NCI-H1436 (cell line): ENCODE measurements at places on chromosomes 12 and 14.

DNA sequence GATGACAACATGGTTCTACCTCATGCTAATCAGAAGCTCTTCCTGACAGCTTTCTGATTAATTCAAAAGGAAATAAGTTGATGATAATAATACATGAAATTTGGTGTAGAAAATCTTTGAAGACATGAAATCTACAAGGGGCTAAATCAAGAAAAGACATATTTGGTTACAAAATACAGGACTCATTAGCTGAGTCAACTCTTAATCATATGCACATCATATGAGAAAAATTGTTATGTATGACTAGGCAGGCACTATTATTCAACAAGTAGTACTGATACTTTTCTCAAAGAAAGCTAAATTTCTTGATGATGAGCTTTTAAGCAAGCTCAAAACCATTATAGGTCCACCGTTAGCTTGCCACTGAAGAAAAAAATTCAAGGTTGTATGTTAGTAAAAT lies 7.1 kb downstream of the ABCC9 start:
- DNase-seq: no peak

DNA sequence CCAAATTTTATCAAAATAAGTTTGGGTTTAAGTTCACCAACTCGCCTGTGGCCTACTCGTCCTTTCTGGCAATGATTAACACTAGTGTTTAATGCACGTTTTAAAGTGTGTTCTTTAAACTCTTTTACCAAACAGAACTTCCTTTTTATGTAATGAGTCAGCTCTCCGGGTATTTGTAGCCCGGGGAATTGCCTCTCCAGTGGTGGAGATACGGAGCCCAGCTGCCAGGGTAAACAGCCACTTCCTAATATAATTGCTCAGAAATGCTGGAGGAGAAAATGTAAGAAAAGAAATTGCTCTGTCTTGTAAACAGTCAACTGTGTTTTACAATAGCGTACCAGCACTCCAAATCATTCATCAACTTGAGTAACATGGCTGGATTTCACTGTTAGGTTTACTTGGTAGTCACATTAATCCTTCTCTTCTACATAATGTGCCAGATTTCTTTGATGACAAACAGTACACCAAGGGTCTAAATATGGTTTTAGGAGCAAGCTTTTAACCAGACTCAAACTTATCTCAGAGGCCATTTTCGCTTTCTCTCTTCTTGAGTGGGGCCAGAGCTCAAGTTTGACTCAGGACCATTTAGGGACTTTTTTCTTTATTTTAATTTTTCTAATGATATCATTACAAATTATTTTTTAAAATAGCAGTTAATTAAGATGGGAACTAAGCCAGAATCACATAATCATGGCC lies 101.2 kb upstream of the SLC38A2 start:
- DNase-seq: peak; percentile 56

GRCh38 chr14:102565959-102566358 lies 26.5 kb upstream of the RCOR1 start:
- DNase-seq: no peak

- no peak for DNase-seq
These were observed 7.0 kb downstream of the AK7 start for GRCh38 chr14:96398921-96399320.

- no peak for DNase-seq
These were observed 12.4 kb upstream of the DPF3 start for GRCh38 chr14:72906316-72906715.

DNA sequence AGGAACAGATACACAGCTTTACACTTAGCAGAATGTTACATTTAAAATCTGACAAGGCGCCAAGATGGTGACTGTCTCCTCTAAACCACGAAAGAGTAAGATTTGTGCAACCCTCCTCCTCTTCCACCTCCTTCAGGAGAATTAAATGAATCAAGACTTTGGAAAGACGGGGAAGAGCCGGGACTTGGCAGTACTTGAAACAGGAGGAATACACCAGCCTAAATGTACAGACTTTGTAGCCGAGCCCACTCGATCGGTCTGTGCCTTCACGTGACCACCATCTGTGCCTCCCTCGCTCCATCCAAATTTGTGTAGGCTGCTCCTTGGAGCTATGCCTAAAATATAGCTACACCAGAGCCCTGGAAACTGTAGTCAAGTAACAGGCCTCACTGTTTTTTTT lies 38.3 kb downstream of the SSPN start:
- DNase-seq: no peak

GRCh38 chr12:61355105-61355504 lies 905.1 kb upstream of the USP15 start:
- DNase-seq: no peak

GRCh38 chr12:70985850-70986249 lies 65.3 kb upstream of the PTPRR start:
- DNase-seq: no peak

DNA sequence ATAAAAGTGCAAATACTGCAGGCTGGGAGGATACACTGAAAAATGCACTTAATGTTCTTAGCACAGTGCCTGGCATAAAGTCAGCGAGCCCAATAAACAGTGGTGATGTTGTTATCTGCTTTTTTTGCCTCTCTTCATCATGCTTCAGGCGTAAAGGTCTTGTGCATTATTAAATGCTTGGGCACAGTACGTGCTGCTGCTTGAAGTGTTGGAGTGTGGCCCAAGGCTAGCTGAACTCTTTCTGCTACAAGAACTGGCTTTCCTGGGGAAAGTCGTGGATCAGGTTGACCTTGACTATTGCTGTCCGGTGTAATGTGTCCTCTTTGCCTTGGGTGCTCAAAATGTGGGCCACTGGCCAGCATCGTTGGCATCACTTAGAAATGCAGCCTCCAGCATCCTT lies 43.0 kb downstream of the SMOC1 start:
- no peak for DNase-seq

- no peak for DNase-seq
These were observed 46.7 kb downstream of the TESC start for GRCh38 chr12:117052386-117053049.

DNA sequence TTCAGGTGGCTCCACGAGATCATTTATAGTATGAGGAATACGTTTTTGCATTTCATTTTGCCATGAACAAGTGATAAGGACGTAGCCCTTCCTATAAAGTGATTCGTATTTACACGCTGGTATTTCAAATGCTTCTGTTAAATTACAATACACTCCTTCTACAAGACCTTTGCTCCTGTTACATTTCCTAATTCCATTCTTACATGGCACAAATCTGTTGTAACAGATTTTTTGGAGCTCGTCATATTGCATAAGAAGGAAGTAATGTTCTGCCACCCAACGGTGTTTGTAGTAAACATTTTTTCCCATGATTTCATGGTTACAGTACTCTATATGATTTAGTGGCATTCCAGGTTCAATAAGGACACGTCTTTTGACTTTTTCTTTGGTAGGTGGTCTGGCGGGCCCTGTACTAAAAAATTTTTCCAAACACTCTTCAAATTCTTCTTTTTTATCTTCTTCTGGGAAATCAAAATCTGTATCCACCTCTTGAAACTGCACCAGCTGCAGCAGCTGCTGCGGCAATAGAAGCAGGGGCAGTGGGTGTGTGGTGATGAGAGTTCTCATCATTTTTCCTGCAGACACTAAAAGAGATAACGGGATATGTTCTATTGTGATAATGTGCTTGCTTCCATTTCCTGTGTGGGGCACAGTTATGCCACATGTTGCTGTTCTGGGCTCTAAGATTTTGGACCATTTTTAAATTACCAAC lies 4.2 kb downstream of the RNASE9 start:
- DNase-seq: no peak

DNA sequence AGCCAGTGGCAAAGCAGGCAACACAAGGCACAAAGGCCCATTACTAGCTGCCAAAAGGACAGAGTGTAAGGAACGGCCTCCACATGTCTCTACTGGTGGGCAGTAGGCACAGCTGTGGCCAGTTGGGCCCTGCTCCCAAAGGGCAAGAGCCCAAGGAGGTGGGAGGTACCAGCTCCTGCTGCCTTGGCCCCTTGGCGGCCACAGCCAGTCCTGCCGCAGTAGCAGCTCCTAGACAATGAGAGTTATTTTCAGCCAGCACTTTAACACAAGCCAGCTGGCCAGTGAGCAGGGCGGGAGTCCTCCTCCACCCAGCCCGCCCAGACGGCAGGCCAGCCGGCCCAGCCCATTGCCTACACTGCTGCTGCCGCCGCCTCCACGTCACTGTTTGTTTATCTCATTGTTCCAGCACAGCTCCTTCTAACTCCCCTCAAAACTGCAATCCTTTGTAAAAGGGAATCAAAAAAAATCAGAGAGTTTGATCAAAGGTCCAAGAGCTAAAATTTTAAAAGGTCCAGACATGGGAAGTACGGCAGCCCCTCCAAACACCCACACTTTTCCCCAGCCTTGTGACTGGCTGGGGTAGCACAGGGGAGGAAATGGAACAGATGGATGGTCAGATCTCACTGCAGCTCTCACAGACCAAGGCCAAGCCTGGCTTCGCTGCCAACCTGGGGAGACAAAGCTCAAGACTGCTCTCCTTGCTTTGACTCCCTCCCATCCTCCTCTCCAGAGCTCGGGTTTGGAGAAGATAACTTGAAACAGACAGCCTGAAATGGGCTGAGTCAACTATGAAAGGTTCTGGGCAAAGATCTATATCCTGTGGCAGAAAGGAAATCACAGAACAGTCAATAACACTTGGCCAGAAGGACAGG lies 33.5 kb downstream of the FMNL3 start:
- peak; percentile 2 for DNase-seq

- no peak for DNase-seq
These were observed 42.3 kb downstream of the FZD10 start for GRCh38 chr12:130204541-130204953.

- DNase-seq: no peak
These were observed 85.6 kb downstream of the SYNE2 start for GRCh38 chr14:63938198-63939005.

GRCh38 chr14:23008831-23009230 lies 1.1 kb downstream of the C14orf93 start:
- no peak for DNase-seq

GRCh38 chr12:101850199-101850598 lies 19.4 kb upstream of the GNPTAB start:
- DNase-seq: no peak

- DNase-seq: peak; percentile 65
These were observed 3.3 kb upstream of the SLC4A8 start for GRCh38 chr12:51421266-51421884.

- no peak for DNase-seq
These were observed 11.1 kb downstream of the PRKAB1 start for GRCh38 chr12:119679081-119679480.

- DNase-seq: no peak
These were observed 691 bp downstream of the SLC2A13 start for GRCh38 chr12:40105265-40105514.

GRCh38 chr12:108313241-108313605 lies 25.9 kb downstream of the CMKLR1 start:
- no peak for DNase-seq

DNA sequence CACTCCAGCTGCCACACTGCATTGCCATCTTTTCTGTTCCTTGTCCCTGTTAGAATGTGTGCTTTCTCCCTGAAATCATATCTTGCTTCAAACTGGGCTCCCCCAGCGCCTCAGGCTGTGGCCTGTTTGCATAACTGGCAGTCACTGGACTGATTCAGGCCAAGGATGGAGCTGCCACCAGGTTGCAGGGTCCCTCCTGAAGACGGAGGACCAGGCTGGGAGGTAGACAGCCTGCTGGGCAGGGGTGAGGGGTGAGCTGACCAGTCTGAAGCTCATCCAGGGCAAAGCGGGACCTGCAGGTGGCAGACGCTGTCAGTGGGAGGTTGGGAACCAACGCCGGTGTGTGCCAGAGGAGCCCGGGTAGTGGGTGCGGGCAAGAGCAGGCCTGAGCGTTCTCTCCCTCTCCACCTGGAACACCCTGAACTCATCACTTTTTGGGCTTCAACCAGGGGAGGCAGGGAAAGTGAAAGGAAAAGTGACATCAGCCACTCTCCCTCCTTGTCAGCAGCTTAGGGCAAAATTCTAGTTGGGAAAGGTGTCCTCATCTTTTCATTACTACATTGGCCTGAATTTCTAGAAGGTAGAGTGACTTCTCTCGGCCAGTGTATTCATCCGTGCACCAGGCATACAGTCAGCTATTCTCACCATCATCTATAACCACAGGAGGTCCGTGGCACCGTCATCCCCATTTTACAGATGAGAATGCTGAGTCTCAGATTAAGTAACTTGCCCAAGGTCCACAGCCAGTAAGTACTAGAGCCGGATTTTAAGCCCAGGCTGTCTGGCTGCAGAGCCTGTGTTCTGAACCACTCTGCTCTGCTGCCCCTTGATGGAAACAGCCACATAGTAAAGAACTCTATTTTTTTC lies 219.1 kb downstream of the SLC41A2 start:
- DNase-seq: no peak

- no peak for DNase-seq
These were observed 4.6 kb upstream of the ZDHHC22 start for GRCh38 chr14:77145975-77146740.

DNA sequence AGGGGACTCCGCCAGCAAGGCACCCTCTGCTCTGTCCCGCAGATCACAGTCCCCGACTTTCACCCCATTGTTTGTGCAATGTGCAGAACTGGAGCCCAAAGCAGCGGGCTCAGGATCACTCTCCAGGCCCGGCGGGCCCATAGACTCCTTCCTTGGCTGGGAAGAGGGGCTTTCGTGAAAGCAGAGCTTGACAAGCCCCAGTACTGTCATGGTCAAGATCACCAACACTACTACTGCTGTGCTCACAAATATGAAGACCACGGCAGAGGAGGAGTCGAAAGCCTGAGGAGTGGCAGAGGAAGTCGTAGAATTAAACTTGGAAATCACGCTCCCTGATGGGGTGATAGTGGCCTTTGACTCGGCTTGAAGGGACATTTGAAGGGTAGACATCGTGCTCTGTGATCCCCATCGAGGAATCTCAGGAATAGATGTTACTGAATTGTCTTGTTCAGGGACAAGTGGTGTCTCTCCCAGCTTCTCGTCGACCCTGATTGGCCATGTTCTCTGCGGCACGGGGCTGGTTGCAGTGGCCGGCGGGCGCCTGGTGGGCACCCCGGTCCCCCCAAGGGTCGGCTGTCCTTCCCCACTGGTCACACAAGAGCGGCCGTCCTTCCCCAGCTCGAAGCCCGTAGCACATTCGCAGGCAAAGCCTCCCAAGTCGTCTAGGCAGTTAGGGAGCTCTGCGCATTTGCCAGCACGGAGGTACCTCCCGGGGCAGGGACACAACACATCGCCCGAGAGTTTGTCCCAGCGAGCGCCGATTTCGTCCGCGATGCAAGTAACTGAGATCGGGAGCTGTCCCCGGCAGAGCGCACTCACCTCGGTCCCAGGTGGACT lies 1.1 kb downstream of the CLEC14A start:
- no peak for DNase-seq

- no peak for DNase-seq
These were observed 21.3 kb downstream of the DTX1 start for GRCh38 chr12:113077859-113078255.

- DNase-seq: no peak
These were observed 47.8 kb downstream of the SLC25A21 start for GRCh38 chr14:37124614-37125013.

DNA sequence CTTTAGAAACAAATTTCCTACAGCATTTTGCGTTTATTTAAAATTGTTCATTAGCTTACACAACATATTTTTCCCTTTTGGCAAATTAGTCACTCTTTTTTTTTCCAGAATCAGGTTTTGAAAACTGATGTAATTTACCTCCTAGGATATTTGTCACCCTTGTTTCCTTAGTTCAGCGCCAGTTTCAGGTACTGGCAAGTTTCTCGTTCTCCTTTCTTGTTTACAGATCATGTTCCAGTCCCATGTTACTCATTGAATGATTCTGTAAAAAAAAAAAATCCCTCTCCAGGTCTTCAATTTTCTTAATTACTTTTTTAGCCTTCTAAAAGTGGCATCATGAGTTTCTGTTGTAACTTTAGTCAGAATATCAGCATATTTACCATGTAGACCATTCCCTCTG lies 2.7 kb downstream of the PPP4R4 start:
- no peak for DNase-seq
